ENCODE measurements at places on chromosomes 13 and 19. TPM values are rescaled to one million over a fixed set of nuclear protein-coding genes. Genes with fewer than 3 reads are reported as not detected.

DNA sequence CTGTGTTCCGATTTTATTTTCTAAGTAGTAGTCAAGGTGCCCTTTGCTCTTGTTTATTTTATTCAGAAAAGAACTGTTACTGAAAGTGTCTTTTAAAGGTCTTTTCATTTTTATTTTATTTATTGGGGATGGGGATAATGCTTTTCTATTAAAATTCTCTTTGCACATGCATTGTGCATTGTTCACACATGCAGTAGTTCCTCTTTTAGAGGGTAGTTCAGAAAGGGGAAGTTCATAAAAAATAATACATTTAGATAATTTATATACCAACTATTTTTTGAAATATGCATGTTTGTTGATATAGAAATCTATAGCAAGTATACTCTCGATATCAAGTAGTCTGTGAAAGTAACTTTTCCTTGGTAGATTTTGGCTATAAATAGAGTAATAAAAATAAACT, 3.5 kb downstream of the GPC5 start:
- no peak for DNase-seq
- H3K4me1 ChIP-seq: peaks cover 12% of the 10 kb centered on the region
- peaks cover 23% of the 10 kb centered on the region for H3K27me3 ChIP-seq
- no peaks in the 10 kb centered on the region for H3K36me3 ChIP-seq
- no peak overlapping the region for H3K4me3 ChIP-seq

- no peaks in the 10 kb centered on the region for H3K27me3 ChIP-seq
- H3K27ac ChIP-seq: no peak overlapping the region
- no peak for DNase-seq
- H3K4me3 ChIP-seq: no peak overlapping the region
Observed at GRCh38 chr19:31616031-31616430, 266.8 kb upstream of the TSHZ3 start.

DNA sequence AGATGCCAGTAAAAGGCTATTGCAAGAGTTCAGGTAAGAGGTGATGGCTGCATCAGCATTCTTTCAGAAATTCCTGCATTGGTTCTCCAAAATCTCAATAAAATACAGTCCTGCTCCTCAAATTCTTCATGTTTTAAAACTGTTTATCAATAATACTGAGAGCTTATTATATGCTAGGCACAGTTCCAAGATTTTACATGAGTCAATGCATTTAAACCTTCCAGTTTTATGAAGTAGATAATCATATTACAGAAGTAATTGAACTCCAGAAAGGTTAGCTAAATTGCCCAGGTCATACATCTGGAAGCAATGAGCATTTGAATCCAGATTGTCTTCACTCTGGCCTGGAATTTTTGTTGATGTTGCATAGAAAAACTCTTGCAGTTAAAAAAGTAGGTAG, 282.9 kb upstream of the SLITRK6 start:
- H3K36me3 ChIP-seq: no peaks in the 10 kb centered on the region
- no peak overlapping the region for H3K4me3 ChIP-seq
- no peaks in the 10 kb centered on the region for H3K4me1 ChIP-seq
- no peaks in the 10 kb centered on the region for H3K27me3 ChIP-seq
- no peak overlapping the region for H3K27ac ChIP-seq

- H3K36me3 ChIP-seq: peaks cover under 1% of the 10 kb centered on the region
- H3K27me3 ChIP-seq: no peaks in the 10 kb centered on the region
- H3K4me1 ChIP-seq: peaks cover 2% of the 10 kb centered on the region
- DNase-seq: no peak
- peak overlapping the region; percentile 37 for H3K27ac ChIP-seq
Observed at GRCh38 chr13:23866420-23867026, 22.7 kb downstream of the MIPEP start.

The FTL gene
- 612 TPM for total RNA-seq

GRCh38 chr13:25733001-25733491, 318.8 kb downstream of the SHISA2 start:
- H3K4me3 ChIP-seq: no peak overlapping the region
- no peak for DNase-seq
- H3K27me3 ChIP-seq: peaks cover 13% of the 10 kb centered on the region
- peaks cover 2% of the 10 kb centered on the region for H3K4me1 ChIP-seq
- no peaks in the 10 kb centered on the region for H3K36me3 ChIP-seq

GRCh38 chr19:37933937-37934358, 26.9 kb downstream of the SIPA1L3 start:
- no peak overlapping the region for H3K4me3 ChIP-seq
- H3K27me3 ChIP-seq: no peaks in the 10 kb centered on the region
- peaks cover 10% of the 10 kb centered on the region for H3K4me1 ChIP-seq
- peaks cover 3% of the 10 kb centered on the region for H3K36me3 ChIP-seq
- no peak overlapping the region for H3K27ac ChIP-seq

- peaks cover 4% of the 10 kb centered on the region for H3K36me3 ChIP-seq
- peaks cover 4% of the 10 kb centered on the region for H3K4me1 ChIP-seq
- peaks cover 86% of the 10 kb centered on the region for H3K27me3 ChIP-seq
- H3K4me3 ChIP-seq: no peak overlapping the region
Observed at GRCh38 chr13:27827646-27828045, 35.4 kb downstream of the GSX1 start.

DNA sequence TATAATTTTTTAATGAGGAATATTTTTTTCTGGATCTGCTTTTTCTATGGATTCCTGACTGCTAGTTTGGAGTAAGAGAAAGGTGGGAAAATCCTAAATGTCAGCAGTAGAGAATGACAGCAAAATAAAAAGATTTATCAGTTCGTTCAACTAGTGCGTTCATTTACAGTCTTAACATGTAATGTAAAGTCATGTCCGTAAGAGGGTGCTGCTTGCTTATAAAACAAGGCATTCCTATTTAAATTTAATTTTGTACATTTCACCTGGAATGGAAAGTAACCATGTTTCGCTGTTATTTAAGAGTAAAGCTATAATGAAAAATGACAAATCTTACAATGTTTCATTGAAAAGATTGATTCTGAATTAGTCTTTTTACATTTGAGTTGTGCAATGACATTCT, 76.6 kb downstream of the ZMYM2 start:
- H3K27me3 ChIP-seq: no peaks in the 10 kb centered on the region
- no peak for DNase-seq
- H3K36me3 ChIP-seq: peaks cover 23% of the 10 kb centered on the region
- H3K4me1 ChIP-seq: peaks cover 8% of the 10 kb centered on the region
- H3K4me3 ChIP-seq: no peak overlapping the region

DNA sequence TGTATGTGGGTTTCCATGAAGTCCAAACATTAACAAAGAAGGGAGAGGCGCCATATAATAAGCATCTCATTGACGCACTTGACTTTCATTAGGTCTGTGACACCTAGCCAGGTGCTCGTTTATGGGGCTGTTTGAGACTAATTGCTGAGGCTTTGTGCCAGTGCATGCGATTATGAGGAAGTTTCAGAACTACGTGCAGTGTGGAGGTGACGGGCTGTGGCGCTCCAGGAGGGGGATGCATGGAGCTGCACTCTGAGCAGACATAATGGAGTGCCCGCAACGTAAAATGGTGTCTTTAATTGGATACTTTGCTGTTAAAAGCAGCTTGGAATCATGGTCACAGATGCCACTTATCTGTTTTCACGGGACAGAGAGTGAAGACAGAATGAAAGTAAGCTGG, 223.2 kb downstream of the FGF9 start:
- H3K4me1 ChIP-seq: peaks cover 3% of the 10 kb centered on the region
- DNase-seq: no peak
- no peaks in the 10 kb centered on the region for H3K27me3 ChIP-seq
- H3K36me3 ChIP-seq: no peaks in the 10 kb centered on the region

The B3GNT3 gene
- 0.52 TPM for total RNA-seq

DNA sequence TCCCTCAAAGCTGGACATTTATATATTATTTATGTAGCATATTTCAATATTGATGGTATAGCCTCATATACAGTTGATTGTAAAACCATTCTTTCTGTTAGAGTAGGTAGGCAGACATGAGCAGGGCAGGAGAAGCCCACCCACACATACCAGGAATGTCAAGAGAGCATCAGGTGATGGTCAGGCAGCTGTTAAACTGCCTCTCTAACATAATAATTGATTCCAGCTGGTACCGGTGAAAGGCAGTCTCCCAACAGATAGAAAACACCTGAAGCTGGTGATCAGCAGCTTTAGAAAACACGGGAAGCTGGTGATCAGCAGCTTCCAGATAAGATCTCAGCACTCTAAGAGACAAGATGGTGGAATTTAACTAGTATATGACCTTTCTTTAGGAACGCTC, 132.9 kb downstream of the SLITRK6 start:
- H3K4me1 ChIP-seq: no peaks in the 10 kb centered on the region
- no peak overlapping the region for H3K4me3 ChIP-seq
- no peak for DNase-seq
- no peaks in the 10 kb centered on the region for H3K36me3 ChIP-seq
- H3K27ac ChIP-seq: no peak overlapping the region

DNA sequence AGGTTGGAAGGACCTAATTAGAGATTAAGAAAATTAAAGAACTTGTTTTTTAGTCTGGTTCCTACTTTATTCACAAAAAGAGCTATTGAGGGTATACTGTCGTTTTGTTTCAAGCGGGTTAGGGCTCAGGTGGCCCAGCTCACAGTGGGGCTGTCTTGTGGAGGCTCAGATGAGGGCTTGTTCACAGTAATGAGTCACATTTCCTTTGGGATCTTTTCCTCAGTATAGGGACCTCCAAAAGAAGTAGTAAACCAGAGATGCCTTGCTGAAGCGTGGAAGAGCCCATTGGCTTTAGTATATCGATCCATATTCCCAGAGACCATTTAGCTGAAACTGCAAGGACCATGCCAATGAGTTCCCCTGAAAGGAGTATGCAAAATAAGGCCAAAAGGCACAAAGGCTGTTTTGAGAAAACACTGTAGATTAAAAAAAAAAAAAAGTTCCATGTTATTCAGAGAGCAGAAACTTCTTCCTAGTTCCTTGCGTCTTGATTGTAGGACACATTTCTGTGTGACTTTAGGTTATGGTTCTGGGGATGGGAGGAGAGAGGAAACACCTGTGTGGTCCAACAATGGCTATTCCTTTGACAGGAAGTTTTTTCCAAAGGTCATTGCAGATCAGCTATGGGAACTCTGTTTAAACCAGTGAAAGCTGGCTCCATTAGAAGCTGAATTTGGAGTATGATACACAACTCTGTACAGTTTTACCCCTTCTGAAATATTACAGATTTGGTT, 32.8 kb upstream of the GPI start:
- H3K4me1 ChIP-seq: peaks cover 3% of the 10 kb centered on the region
- no peaks in the 10 kb centered on the region for H3K27me3 ChIP-seq
- no peak for DNase-seq
- peaks cover 10% of the 10 kb centered on the region for H3K36me3 ChIP-seq

GRCh38 chr13:111531505-111531904, 211.1 kb downstream of the TEX29 start:
- H3K4me3 ChIP-seq: no peak overlapping the region
- H3K27ac ChIP-seq: no peak overlapping the region
- DNase-seq: no peak
- peaks cover 3% of the 10 kb centered on the region for H3K4me1 ChIP-seq

The BRME1 gene
- total RNA-seq: 0.82 TPM

- no peak overlapping the region for H3K27ac ChIP-seq
- H3K27me3 ChIP-seq: no peaks in the 10 kb centered on the region
- no peak overlapping the region for H3K4me3 ChIP-seq
- no peaks in the 10 kb centered on the region for H3K4me1 ChIP-seq
Observed at GRCh38 chr13:41568972-41569351, 111.6 kb downstream of the RGCC start.

DNA sequence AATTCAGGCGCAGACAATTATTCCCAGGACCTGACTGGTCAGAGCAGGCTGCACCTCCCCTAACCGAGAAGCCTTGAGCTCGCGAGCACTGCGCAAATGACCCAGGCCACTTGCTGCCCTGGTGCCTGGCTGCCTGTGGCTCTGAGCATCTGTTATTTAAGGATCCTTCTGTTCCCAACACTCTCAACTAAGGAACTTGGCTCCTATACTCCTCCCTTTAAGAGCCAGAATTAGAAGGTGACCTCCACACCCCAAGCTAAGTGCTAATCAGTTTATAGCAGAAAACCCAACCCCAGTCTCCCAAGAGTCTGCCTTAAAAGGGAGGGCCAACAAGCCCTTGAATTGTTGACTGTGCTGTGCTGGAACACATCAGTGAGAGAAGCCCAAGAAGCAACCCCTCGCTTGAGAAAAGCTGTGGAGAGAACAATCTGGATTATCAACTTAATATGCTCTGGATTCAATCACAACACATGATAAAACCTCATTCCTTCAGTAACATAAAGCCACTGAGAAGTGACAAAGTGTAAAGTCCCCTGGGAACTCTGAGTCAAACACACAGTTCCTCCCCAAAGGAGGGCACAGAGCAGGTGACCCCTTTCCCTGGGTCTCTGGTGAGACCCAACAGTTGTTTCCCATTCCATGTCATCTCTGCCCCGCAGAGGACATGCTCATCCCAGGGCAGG, 14.6 kb downstream of the AKAP8L start:
- H3K4me1 ChIP-seq: peaks cover 20% of the 10 kb centered on the region
- peak overlapping the region; percentile 63 for H3K4me3 ChIP-seq
- DNase-seq: no peak
- H3K36me3 ChIP-seq: peaks cover 2% of the 10 kb centered on the region
- peak overlapping the region; percentile 83 for H3K27ac ChIP-seq

GRCh38 chr19:46733690-46734292, 12.1 kb upstream of the FKRP start:
- DNase-seq: no peak
- H3K4me3 ChIP-seq: no peak overlapping the region
- peaks cover 21% of the 10 kb centered on the region for H3K4me1 ChIP-seq
- no peak overlapping the region for H3K27ac ChIP-seq
- peaks cover 3% of the 10 kb centered on the region for H3K36me3 ChIP-seq

GRCh38 chr13:110398564-110399507, 91.8 kb downstream of the COL4A2 start:
- no peaks in the 10 kb centered on the region for H3K4me1 ChIP-seq
- H3K27ac ChIP-seq: no peak overlapping the region
- H3K36me3 ChIP-seq: peaks cover 3% of the 10 kb centered on the region
- no peak for DNase-seq
- peaks cover 91% of the 10 kb centered on the region for H3K27me3 ChIP-seq

The SHANK1 gene
- total RNA-seq: not detected

GRCh38 chr13:31767175-31767900, 28.0 kb downstream of the RXFP2 start:
- H3K27me3 ChIP-seq: no peaks in the 10 kb centered on the region
- no peaks in the 10 kb centered on the region for H3K36me3 ChIP-seq
- no peak for DNase-seq
- no peaks in the 10 kb centered on the region for H3K4me1 ChIP-seq

The CGB7 gene
- not detected for total RNA-seq

DNA sequence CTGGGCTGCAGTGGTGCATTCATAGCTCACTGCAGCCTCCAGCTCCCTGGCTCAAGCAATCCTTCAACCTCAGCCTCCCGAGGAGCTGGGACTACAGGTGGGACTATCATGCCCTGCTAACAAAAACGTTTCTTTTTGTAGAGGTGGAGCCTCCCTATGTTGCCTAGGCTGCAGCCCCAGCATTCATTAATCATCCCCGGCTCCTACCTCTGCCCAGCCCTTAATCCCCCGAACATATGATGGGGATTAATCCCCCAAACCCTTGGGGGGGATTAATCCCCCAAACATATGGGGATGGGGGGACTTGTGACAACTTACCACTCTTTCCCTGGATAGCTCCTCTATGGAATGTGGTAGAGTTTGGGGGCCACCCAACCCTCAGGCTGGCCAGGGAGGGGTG, 45.9 kb downstream of the SUGP2 start:
- DNase-seq: no peak
- H3K4me1 ChIP-seq: no peaks in the 10 kb centered on the region
- no peak overlapping the region for H3K27ac ChIP-seq
- H3K27me3 ChIP-seq: peaks cover 6% of the 10 kb centered on the region
- no peak overlapping the region for H3K4me3 ChIP-seq
- no peaks in the 10 kb centered on the region for H3K36me3 ChIP-seq

GRCh38 chr19:50428772-50429463, 3.8 kb upstream of the MYBPC2 start:
- H3K36me3 ChIP-seq: peaks cover 4% of the 10 kb centered on the region
- DNase-seq: no peak
- H3K4me3 ChIP-seq: peak overlapping the region; percentile 58
- peaks cover 11% of the 10 kb centered on the region for H3K4me1 ChIP-seq
- H3K27ac ChIP-seq: no peak overlapping the region

GRCh38 chr19:49468199-49468598, 5.8 kb upstream of the FLT3LG start:
- H3K4me3 ChIP-seq: no peak overlapping the region
- H3K4me1 ChIP-seq: peaks cover 21% of the 10 kb centered on the region
- H3K36me3 ChIP-seq: peaks cover 3% of the 10 kb centered on the region
- DNase-seq: no peak

All from T-helper 17 cell (primary cell).